T-cell (primary cell): ENCODE measurements at places on chromosomes 7 and 10. TPM values are rescaled to one million over a fixed set of nuclear protein-coding genes. Genes with fewer than 3 reads are reported as not detected.

Gene SPDYE11
- total RNA-seq: not detected

Gene HYCC1
- total RNA-seq: 19.2 TPM

Gene RGS10
- 155 TPM for total RNA-seq

Gene LDB3
- not detected for total RNA-seq

Gene IL15RA
- total RNA-seq: 10.1 TPM

Gene CC2D2B
- not detected for total RNA-seq

Gene PRPS1L1
- total RNA-seq: not detected

Gene RBP3
- total RNA-seq: not detected

Gene KIAA1217
- total RNA-seq: not detected

Gene CCL26
- total RNA-seq: not detected

Gene TMEM139
- total RNA-seq: 1.1 TPM

Gene MOGAT3
- total RNA-seq: not detected

Gene CHN2
- total RNA-seq: 6.6 TPM

Gene ZMIZ1
- total RNA-seq: 27.1 TPM

Gene NUP42
- 38.9 TPM for total RNA-seq
